Glomerular endothelial cell (primary cell): ENCODE measurements at places on chromosomes 12 and 14.

GRCh38 chr14:36820901-36821300, 159.2 kb downstream of the PAX9 start:
- no peak for DNase-seq

GRCh38 chr12:106903241-106903945, 52.3 kb upstream of the TMEM263 start:
- DNase-seq = no peak

DNA sequence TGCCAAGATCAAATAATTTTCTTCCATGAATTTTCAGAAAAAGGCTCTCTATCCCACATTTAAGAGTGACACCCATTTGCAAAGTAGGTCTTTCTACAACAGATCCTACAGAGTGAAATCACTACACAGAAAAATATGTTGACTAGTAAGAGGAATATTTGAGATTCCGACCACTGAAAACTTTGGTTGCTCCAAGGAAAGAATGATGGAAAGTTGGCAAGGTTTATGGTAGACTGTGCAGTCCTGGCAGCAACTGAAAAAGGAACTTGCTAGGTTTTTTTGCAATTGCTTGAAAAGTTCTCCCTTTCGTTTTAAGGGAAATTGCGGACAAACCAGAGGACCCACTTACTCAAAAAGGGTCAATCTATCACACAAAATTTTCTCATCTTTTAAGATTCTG, 83.1 kb upstream of the TSPAN8 start:
- no peak for DNase-seq

- no peak for DNase-seq
These were observed 14.1 kb upstream of the LRP1-AS start for GRCh38 chr12:57161491-57161890.

DNA sequence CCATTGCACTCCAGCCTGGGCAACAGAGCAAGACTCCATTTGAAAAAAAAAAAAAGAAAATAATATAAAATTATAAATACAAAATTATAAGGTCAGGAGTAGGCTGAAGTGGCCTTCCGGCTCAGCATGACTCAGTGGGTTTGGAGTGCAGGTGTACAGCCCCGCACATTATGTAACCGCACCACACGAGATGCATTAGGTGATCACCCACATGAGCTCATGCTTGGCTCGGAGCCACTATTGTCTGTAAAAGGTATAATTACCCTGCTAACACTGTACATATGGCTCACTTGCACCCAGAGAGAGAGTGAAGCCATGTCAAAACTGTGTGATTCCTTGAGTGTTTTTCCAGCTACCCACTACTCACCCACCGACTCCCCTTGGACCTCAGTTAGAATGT, 557.0 kb downstream of the SLC6A15 start:
- DNase-seq = no peak

GRCh38 chr14:57747036-57747435, 118.9 kb downstream of the SLC35F4 start:
- DNase-seq = no peak

DNA sequence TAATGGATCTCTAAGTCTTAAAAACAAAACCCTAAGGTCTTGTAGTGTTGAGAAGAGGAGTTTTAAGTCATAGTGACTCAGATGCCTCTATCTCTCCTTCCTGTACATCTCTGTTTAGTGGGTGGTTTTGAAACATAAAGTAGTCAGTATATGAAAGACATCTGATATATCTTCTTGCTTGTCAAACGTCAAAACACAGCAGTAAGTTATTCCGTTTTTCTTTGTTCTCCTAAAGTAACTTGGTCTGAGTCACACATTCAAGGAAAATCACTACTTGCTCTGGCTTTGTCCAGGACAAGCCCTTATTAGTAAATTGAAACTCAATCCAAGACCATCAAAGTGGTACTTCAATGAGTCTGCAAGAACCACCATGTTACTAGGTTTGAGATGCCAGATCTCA, 1172.5 kb downstream of the BCL11B start:
- DNase-seq = no peak

GRCh38 chr12:71892059-71892458, 46.6 kb upstream of the TPH2 start:
- DNase-seq = no peak

DNA sequence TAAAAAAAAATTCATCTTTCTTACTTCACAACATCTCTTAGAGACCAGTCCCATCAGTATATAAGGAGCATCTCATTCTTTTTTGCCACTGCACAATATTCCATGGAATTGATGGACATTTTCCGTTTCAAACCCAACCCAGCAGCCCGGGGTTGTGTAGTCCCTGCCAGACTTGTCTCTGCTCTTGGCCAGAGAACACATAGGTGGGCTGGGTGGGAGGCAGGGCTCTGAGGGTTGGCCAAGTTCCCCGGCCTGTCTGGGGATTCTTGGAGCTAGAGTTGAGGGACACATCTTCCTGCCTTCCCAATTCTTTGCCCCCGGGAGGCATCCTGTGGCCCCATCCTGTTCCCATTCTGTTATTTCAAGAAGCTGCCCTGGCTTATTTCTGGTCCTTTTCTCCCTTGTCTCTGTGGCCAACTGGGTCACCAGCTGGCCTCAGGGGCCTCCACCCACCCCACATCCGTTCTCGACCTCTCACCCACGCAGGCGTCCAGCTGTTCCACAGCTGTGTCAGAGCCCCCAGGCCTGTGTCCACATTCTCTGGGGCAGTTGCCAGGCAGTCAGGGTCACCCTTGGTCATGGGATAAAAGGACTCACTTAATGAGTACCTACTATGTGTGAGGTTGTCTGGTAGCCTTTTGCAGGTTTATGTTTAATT, 52.0 kb upstream of the CCDC63 start:
- no peak for DNase-seq

- no peak for DNase-seq
These were observed 424.7 kb downstream of the TMEM117 start for GRCh38 chr12:44260581-44260980.

GRCh38 chr12:47889040-47889439, 15.8 kb downstream of the VDR start:
- no peak for DNase-seq

- DNase-seq = no peak
These were observed 82.2 kb downstream of the PPP2R5C start for GRCh38 chr14:101843665-101844064.

DNA sequence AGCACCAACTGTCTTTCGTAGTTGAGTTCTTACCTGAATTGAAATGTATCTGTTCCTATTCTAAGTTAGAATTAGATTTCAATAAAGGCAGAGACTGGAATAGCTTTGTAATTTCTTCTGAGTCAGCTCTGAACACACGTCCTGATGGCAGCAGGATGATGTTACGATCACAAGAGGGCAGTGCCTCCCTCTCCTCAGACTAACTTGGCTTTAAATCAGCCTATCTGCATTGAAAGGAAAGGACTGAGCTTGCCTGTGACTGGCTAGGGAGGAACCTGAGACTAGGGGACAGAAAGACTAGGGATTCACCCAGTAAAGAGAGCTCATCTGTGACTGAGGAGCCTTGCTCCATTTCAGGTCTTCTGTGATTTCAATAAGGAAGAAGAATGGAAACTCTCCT, 323.7 kb upstream of the OR4E1 start:
- no peak for DNase-seq

DNA sequence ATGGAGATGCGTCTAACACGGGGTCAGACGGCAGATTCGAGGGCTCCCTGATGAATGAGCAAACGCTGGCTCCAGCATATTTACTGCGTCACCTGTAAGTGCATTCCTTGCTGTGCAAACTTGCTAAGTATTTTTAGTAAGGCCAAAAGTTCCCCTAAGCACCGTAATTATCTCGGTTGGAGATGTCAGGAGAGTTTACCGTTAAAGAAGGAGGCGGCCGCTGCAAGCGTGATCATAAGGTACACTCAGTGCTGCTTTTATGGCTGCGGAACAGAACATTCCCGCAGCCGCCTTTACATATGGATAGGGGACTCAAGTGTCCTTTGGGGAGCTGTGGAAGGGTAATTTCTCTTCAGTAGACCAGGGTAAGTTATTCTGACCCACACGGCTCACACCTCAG, 175.6 kb downstream of the GLT1D1 start:
- DNase-seq = no peak

GRCh38 chr12:109888179-109889020, 8.1 kb upstream of the GLTP start:
- DNase-seq = peak; percentile 56

- DNase-seq = no peak
These were observed 174.8 kb downstream of the LRIG3 start for GRCh38 chr12:58745348-58746125.

DNA sequence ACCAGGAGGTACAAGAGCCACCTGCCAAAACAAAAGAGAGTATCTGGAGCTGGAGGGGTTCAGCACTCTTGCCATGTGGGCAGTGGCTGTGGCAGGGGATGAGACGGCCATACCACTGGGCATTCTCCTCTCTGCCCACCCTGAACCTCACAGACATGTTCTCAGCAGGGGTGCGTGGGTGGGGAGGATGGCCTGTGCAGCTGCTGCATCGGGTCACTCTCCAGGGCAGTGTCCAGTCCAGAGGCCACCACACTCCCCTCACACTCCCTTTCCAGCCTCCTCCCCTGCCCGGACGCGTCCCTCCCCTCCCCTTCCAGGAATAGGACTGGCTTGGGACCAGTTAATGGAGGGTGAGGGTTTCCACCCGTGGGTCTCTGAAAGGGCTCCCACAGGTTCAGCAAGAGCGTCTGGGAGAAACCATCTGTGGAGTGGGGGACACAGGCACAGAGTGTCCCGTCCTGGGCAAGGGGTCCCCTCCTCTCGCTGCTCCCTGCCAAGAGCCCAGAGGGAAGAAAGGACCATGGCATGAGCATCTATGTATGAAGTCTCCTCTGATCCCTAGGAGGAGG, 501 bp downstream of the C1R start:
- no peak for DNase-seq

DNA sequence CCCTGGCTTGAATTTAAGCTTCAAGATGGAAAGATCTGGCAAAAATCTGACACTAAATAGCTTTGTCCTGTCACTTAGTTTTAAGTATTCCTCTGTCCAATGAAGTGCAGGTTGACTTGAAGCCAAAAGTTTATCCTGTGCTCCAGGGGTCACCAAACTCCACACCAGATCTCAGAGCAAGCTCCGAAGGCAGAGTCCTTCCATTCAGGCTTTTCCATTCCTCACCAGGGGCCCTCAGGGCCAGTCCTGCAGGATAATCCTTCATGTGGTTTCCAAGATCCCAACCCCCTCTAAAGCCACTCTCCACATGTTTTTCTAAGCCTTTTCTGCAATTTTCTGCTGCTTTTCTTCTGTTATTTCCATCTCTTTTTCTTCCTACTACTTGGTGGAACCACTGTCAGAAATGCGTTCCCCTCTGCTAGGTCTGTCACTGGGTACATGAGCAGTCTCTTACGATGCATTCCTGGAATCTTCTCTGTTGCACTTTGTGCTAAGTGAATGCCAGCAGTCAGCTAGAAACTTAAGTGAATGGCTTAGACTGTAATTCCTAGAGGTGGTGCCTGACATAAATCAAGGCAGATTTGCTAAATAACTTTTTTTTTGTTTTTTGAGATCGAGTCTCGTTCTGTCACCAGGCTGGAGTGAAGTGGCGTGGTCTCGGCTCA, 251.4 kb downstream of the MSRB3 start:
- no peak for DNase-seq

- no peak for DNase-seq
These were observed 9.0 kb upstream of the LRFN5 start for GRCh38 chr14:41597647-41598046.

GRCh38 chr14:96214793-96215192, 10.2 kb downstream of the BDKRB2 start:
- DNase-seq = no peak

DNA sequence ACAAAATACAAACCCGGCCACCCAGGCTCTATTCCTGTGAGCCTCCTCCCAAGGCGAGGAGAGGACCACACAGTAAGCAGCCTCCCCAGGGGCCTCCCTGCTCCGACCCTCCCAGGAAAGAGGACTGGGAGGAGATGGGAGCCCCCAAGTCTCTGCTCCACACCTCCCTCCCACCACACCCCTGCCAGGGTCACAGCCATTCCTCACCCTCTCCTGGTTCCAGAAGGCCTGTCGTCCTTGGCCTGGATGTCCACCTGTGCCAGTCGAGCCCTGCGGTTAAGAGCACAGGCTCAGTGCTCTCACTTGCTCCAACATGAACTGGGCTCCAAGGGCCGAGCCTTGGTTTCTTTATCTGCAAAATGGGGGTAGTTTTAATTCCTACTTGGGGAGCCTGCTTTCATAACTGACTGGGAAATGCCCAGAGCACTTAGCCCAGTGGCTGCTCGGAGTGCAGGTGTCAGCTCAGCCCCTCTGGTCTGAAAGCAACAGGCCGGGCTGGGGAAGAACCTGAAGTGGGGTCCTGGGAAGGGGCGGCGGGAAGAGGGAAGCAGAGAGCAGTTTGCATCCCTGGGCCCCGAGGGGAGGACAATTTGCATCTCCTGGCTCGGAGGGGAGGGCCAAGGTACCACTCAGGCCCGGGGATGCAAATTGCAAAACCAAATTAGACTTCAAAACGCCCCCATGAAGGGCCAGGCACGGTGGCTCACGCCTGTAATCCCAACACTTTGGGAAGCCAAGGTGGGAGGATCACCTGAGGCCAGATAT, 23.6 kb downstream of the TCHP start:
- no peak for DNase-seq

- DNase-seq = no peak
These were observed 404.7 kb upstream of the SEL1L start for GRCh38 chr14:81938341-81938740.

- no peak for DNase-seq
These were observed 583.4 kb downstream of the VRK1 start for GRCh38 chr14:97380539-97380941.

DNA sequence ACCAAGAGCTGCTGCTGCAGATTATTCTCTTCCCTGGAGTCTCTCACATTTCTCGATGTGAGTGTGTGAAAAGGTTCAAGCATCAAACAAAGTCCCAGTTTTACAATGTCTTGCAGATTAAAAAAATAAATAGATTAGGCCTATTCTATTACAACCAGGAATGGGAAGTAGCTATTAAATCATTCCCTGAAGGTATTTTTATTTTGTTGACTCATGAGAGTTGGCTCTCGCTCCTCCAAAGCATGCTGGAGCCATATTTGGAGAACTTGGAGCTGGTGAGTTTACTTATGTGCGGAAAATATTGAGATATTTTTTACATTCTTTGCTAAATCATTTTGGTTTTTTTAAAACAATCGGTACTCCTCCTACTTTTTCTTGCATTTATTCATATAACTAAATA, 572.3 kb downstream of the ETNK1 start:
- no peak for DNase-seq

DNA sequence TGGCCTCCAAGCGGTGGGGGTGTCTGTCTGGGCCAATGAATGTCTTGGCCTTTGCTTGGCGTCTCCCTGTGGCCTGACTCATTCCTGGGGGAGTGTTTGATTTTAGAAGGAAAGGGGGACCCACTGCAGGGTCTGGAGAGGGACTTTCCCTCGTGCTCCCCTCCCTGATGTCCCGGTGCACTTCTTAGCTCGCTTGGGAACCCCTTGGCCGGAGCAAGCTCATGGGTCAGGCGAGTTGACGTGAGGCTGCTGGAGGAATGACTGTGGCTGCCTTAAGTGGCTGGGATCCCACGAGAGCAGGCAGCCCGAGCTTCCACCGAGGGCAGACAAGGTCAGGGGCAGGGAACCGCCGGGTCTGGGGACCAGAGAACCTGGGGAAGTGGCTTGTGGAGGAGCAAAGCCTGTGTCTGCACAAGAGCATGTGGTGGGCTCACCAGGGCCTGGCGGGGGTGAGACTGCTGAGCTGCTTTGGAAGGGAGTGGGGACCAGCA, 218.4 kb upstream of the C14orf180 start:
- DNase-seq = no peak

- DNase-seq = no peak
These were observed at the start of gene CCND2 for GRCh38 chr12:4273652-4274395. CCND2 (plus strand) TSS chr12:4273762; CDS start chr12:4274041, 279 bp downstream.

GRCh38 chr14:102086709-102086971, 204 bp downstream of the HSP90AA1 start:
- no peak for DNase-seq
